ENCODE measurements at places on chromosomes 1 and 21. TPM values are rescaled to one million over a fixed set of nuclear protein-coding genes. Genes with fewer than 3 reads are reported as not detected.

Gene FMOD
- 19.4 TPM for polyA plus RNA-seq

Gene SYCP1
- not detected for polyA plus RNA-seq

Gene PTGS2
- polyA plus RNA-seq = 20.6 TPM

Gene ZNF362
- 16.1 TPM for polyA plus RNA-seq

Gene TSPEAR
- 0.12 TPM for polyA plus RNA-seq

Gene PTPRC
- 8.2 TPM for polyA plus RNA-seq

Gene KRTAP12-2
- polyA plus RNA-seq = not detected

Gene NUDT4B
- 0.26 TPM for polyA plus RNA-seq

Gene LENEP
- polyA plus RNA-seq = not detected

DNA sequence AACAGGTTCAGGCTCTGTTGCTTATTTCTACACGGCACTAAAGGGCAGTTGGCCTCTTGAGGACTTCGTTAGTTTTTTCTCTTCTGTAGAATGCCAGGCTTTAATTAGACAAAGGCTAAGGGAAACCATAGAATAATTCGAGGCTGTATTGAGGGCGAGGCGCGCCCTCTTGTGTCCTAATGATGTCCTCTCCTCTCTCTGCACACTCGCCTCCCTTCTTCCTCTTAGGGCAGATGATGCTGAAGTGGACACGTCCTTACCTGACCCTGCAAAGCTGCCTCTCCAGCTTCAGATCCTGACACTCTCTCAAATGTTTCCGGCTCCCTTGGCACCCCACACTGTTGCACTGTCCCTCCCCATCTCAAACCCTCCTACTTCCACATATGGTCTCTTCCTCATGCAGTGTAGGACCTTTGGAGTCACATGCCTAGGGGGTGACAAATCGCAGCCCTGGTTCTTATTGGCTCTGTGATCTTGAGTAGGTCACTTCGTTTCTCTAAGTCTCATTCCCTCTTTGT, 1.9 kb upstream of the ZSCAN20 start:
- peak; percentile 84 for DNase-seq

DNA sequence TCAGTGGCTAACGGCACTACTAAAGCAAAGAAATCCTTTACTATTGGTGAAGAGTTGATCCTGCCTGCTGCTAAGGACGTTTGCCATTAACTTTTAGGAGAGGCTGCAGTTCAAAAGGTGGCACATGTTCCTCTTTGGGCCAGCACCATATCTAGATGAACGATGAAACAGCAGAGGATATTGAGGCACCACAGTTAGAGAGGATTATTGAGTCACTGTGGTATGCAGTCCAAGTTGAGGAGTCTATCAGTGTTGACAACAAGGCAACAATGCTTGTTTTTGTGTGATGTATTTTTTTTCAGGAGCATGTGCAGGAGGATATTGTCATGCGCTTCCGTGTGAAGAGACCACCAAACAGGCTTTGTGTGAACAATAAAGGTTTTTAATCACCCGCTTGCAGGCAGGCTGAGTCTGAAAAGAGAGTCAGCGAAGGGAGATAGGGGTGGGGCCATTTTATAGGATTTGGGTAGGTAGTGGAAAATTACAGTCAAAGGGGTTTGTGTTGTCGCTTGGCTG, 80.9 kb downstream of the UCHL5 start:
- no peak for DNase-seq

GRCh38 chr1:159436469-159436868, 3.1 kb upstream of the OR10J1 start:
- no peak for DNase-seq

DNA sequence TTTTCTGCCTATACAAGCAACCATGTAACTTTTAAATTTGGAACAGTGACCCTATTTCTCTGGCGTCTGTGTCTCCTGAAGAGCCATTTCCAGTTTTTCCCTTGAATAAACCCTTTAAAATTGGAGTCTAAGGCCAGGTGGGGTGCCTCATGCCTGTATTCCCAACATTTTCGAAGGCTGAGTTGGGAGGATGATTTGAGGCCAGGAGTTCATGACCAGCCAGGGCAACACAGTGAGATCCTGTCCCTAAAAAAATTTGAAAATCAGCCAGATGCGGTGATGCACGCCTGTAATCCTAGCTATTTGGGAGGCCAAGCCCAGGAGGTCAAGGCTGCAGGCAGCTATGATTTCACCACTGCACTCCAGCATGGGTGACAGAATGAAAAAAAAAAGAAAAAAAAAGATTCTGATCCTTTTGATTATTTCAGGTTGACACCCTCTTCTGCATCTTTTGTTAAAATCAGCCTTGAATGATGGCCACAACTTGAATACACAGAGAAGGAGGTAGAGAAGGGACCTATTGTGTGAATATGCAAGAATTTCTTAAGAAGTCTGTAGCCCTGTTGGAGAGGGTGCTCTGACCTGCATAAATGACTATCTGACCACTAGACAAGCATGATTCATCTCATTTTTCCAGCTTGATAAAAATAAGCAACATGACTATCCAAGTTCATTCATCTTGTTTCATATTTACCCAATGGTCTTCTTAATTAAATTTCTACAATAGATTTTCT, 40.2 kb upstream of the PARP1 start:
- no peak for DNase-seq

DNA sequence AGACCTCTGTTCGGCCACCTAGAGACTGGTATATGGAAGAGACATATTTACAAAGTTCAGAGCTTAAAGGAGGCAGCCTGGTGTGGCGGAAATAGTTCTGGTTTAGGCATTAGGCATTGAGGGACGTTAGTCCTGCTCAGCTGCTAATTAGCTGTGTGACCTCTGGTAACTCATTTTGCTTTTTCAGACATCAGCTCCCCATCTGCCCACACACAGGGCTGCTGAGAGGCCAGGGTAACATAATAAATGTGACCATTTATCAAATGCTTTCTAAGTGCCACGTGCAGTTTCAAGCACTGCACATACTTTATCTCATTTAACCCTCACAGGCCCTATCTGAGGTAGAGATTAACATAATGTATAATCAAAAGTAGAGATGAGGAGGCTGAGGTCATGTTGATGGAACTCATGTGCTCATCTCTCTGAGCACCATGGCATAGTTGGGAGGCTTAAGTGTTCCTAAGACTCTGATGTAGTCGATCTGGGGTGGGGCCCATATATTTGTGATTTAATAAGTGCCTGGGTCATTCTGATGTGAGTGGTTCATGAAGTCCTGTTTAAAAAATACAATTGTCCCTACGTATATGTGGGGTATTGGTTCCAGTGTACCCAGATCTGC, 267.2 kb upstream of the PLXNA2 start:
- DNase-seq = no peak

DNA sequence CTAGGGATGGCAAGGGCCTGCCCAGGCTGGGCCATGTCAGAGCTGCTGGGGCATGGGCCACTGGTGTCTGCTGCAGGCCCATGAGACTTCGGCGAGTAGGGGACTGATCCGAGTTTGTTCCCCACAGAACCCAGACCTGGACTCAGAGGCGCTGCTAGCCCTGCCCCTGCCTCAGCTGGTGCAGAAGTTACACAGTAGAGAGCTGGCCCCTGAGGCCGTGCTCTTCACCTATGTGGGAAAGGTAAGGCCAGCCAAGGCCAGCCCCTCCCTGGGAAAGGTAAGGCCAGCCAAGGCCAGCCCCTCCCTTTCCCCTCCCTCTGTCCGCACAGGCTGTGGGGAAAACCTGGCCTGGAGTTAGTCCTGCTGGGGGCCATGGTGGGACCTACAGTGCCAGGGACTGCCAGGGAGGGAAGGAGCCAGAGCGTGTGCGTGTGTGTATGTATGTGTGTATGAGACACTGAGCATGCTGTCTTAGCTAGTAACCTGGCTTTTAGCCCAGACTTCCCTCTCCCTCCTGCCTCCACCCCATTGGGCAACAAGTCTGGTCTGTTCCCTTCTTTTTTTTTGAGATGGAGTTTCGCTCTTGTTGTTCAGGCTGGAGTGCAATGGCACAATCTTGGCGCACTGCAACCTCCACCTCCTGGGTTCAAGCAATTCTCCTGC, 8.0 kb downstream of the FAAH start:
- DNase-seq = peak; percentile 91

Data from lung (tissue), 17 donors.